Naive thymus-derived CD4-positive, alpha-beta T cell (primary cell): ENCODE measurements at places on chromosomes 16 and 17. TPM values are rescaled to one million over a fixed set of nuclear protein-coding genes. Genes with fewer than 3 reads are reported as not detected.
A peak's percentile ranks its signal among the peaks of the same experiment; 100 is the strongest.

DNA sequence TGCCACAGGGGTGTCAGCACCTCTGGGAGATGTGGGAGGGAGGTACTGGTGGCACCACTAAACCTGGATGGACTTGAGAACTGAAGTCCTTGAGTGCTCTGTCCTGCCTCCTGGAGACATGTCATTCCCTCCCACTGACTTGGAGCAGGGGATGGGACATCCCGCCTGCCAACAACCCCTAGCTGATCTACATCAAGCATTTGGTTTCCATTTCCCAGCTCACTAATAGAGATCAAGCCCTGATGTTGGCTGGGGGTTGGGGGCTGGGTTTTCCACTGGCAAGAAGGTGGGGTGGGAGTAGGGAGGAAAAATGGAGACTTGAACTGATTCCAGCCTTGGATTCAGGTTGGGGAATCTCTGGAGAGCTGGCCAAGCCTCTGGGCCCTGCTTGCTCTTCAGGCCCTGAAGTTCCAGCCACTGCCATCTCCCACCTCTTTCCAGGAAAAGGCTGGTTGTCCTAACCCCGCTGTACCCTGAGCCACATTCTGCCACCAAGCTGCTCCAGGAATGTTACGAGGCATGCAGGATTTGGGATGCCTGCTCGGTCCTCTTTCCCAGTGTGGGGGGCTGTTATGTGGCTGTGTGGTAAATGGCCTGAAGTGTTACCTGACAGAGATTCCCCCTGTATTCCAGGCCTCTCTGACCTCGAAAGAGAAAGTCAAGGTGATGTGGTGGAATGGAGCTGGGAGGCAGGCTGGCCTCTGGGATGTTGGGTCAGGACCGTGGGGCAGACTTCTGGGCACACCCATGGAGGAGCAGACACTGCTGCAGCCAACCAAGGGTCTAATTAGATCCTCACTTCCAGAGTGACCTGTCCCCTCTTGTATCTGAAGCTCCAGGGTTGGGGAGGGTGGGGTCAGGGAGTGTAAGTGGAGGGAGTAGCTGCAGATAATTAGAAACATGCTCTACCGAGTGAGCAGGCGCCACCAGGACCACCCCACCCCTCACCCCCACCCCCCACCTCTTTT, 16.7 kb downstream of the IGFBP4 start:
- no peak overlapping the region for H3K4me3 ChIP-seq
- peak; percentile 5 for DNase-seq
- no peaks in the 10 kb centered on the region for H3K36me3 ChIP-seq
- H3K27ac ChIP-seq = no peak overlapping the region
- H3K4me1 ChIP-seq = no peaks in the 10 kb centered on the region

DNA sequence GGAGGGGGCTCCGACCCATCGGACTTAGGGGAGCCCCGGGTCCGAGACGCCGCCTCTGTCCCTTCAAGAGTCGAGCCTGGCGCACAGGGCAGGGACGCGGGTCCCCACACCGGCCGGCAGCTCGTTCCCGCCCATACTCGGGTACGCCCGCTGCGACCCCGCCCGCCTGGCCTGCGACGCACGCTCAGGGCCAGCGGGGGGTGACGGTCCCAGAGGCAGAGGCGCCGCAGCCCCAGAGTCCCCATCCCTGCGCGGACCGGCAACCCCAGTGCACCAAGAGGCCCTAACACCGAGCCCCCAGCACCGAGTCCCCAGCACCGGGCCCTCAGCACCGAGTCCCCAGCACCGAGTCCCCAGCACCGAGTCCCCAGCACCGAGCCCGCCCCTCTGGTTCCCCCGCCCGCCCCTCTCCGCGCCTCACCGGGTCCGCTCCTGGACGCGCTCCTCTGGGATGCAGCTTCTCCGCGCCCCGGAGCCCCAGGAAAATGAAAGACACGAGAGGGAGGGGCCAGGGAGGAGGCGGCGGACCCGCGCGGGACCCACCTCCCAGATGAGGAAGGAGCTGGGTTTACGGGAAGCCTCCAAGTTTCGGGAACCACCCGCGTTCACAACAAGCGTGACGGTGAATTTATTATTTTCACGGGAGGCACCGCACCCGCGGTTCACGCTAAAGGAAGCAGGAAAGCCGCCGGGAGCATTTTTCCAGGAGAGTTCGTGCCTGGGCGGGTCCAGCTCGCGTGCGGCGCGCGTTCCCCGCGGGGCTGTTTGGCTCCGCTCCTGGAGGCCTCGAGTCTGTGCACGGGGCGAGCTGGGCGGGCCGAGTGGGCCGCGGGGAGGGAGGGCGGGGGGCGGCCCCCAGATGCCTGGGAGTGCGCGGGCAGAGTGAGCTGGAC, at the start of gene SECTM1:
TSS of gene SECTM1 (minus strand) at position 488 of the 893 bp plus-strand sequence. CDS start 6,526 bp downstream, outside the sequence.
- peak within 1 kb of the TSS; percentile 54 for H3K27ac ChIP-seq
- no peak for DNase-seq
- peak within 1 kb of the TSS; percentile 67 for H3K4me3 ChIP-seq

The CD300A gene
- 5.5 TPM for total RNA-seq

The PER1 gene
- total RNA-seq = 1,198 TPM

The PPP1R1B gene
- total RNA-seq = not detected

The SMTNL2 gene
- not detected for total RNA-seq

DNA sequence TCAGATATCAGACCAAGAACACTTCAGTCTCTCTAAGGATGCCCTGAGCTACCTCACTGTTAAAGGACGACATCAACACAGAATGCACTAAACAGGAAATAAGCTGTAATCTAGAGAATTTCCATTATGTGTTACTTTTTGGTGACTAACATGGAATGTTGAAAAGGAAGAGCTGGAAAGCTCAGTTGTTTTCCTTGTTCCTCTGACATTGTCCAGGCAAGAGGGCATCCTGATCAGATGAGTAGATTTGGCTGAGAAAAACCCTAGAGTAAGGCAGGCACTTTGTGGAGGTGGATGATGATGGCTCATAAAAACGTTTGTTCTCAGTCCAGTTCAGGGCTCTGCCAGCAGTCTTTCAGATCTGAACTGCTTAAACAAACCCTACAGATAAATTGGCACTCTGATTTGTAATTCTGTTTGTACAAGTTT, 34.0 kb downstream of the DGKE start:
- no peaks in the 10 kb centered on the region for H3K36me3 ChIP-seq
- no peaks in the 10 kb centered on the region for H3K4me1 ChIP-seq
- H3K27me3 ChIP-seq = no peaks in the 10 kb centered on the region
- DNase-seq = no peak
- no peak overlapping the region for H3K4me3 ChIP-seq

The C16orf96 gene
- 0.13 and 0.17 TPM in 2 replicates for total RNA-seq

GRCh38 chr16:53085369-53085843, 30.6 kb downstream of the CHD9 start:
- no peak overlapping the region for H3K4me3 ChIP-seq
- no peaks in the 10 kb centered on the region for H3K27me3 ChIP-seq
- no peak for DNase-seq
- H3K27ac ChIP-seq = no peak overlapping the region
- H3K36me3 ChIP-seq = no peaks in the 10 kb centered on the region

The MCRIP1 gene
- 53.1 TPM for total RNA-seq

The NOL3 gene
- total RNA-seq = 1.8 TPM

The OSGIN1 gene
- total RNA-seq = 2.4 TPM

The PRPSAP1 gene
- total RNA-seq = 55.9 TPM

The KRTAP17-1 gene
- total RNA-seq = not detected

DNA sequence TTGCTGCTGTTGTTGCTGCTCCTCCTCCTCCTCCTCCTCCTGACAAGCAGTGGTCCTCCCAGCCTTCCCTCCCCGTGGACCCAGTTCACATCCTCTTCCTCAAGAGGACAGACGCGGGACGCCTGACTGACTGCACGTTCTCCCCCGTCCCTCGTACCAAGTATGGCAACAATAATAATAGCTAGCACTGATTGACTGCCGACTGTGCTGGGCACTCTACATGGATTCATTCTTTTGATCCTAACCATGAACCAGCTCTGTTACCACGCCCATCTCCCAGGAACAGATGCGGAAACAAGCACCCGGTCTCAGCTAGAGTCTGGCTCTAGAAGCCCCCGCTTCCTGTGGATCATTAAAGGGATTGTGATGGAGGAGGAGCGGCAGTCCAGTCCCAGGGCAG, 78.0 kb downstream of the GNAO1 start:
- H3K27me3 ChIP-seq = no peaks in the 10 kb centered on the region
- no peak overlapping the region for H3K4me3 ChIP-seq
- H3K27ac ChIP-seq = no peak overlapping the region
- H3K36me3 ChIP-seq = no peaks in the 10 kb centered on the region

DNA sequence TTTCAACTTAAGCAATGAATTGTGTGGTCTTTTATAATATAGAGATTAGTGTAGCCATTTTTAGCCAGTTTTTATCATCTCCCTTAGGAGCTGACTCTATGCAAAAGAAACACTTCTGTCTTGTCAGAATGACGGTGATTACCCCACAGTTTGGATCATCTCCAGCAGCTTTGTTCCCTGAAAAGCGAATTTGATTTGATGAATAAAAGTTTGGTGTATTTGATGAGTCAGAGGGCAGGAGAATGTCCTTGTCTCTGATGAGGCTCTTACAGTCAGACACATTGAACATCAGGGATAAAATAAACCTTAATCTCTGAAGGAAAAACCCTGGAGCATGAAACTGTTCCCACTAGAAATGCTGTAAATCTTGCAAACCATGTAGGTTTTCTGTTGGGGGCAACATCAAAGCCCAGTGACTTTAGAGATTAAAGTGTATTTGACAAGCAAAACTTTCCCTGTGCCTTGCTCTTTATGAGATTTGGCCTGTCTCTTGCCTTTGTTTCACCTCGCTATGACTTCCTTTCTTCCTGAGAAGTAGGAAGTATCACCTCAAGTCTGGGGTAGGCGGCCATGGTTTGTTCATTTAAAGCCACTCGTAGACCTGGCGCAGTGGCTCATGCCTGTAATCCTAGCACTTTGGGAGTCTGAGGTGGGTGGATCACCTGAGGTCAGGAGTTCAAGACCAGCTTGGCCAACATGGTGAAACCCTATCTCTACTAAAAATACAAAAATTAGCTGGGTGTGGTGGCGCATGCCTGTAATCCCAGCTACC, 209.3 kb downstream of the FTO start:
- no peaks in the 10 kb centered on the region for H3K36me3 ChIP-seq
- H3K4me1 ChIP-seq = peaks cover 15% of the 10 kb centered on the region

GRCh38 chr16:51355195-51355594, 204.1 kb upstream of the SALL1 start:
- no peak overlapping the region for H3K4me3 ChIP-seq
- no peaks in the 10 kb centered on the region for H3K27me3 ChIP-seq
- H3K36me3 ChIP-seq = no peaks in the 10 kb centered on the region

The PDE6G gene
- total RNA-seq = 5.8 TPM

The HIGD1B gene
- total RNA-seq = not detected
